ENCODE measurements at places on chromosomes 7 and 10. TPM values are rescaled to one million over a fixed set of nuclear protein-coding genes. Genes with fewer than 3 reads are reported as not detected.

- no peak for DNase-seq
Observed at GRCh38 chr7:137590071-137590755, 246.7 kb upstream of the PTN start.

DNA sequence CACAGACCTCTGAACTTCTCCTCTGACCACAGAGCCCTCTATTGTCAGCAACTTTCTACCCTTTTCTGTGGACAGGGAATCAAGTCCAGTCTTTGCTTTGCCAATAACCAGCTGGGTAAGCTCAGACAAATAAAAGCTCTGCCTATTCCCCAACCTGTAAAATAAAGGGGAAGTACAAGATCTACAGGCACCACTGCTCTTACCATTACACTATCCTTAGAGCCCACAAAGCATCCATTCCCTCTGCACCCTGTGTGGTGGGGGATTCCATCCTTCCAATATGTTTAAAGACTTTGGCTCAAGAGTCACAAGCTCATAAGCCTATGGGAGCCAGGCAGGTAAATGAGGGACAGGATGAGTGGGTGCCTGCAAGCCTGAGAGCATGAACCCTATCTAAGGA is 88.2 kb downstream of the PARD3 start:
- DNase-seq: no peak

- no peak for DNase-seq
Observed at GRCh38 chr7:105141068-105141467, 127.1 kb downstream of the KMT2E start.

DNA sequence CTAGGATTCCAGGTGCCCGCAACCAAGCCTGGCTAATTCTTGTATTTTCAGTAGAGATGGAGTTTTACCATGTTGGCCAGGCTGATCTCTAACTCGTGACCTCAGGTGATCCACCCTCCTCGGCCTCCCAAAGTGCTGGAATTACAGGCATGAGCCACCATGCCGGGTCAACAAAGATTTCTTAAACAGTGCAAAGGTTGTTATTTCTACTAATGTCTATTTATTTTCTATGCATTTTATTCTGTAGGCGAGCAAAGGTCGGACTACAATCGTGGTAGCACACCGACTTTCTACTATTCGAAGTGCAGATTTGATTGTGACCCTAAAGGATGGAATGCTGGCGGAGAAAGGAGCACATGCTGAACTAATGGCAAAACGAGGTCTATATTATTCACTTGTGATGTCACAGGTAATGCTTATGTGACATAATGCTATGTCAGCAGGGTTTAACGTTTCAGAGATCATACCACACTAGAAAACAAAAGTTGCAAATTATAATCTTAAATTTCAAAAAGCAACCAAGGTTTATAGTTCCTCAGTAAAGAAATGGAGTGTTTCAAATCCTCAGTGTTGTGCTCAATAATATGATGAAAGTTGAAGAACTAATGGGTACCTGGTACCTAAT is 65.9 kb downstream of the ABCB5 start:
- no peak for DNase-seq

The DNAJC12 gene
- 15.7 TPM for total RNA-seq

GRCh38 chr7:101235050-101235449 is 2.6 kb downstream of the CLDN15 start:
- no peak for DNase-seq

- no peak for DNase-seq
Observed at GRCh38 chr10:35300063-35300699, 36.1 kb upstream of the CCNY start.

DNA sequence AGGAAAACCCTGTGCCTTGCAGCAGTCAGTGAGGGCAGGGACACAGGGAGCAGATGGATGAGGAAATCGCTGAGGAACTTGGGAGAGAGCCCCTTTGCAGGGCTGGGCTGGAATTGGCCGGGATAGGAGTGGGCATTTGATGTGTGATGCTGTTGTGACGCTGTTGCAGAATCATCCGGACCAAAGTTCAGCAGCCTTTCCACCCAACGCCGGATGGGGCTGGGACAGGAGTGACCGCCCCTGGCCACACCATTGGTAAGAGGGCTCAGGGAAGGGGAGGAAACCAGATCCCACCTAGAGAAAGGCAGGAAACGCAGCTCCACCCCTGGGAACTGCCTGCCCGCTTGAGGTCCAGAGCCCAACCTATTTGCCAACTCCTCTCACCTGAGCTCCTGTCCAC is 33.9 kb downstream of the PAX2 start:
- DNase-seq: no peak

- DNase-seq: no peak
Observed at GRCh38 chr10:116845823-116846222, 3.5 kb upstream of the ENO4 start.

The PCGF6 gene
- 14.5 TPM for total RNA-seq

DNA sequence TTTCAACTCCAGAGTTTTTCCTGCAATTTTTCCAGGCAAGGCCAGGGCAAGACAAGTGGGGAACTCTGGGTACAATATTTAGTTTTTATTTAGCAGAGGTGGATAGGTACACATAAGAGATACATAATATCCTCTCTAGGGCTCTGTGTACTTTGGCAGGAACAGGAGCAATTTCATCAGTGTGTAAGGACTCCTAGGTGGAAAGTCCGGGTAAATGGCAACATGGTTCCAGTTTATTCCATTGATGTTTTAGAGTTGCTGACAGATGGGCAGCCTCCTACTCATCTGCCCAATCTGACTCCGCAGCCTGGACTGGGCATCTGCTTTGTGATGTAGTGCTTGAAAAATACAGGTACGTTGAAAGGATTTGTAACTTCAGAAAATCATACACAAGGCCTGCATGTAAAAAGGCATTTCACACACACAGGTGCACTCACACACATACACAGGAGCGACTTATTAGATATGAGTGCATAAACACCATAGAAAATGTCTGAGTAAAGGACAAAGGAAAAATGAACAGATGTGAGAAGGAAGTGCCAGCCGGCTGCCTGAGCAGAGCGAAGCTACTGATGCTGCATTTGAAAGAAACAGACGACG is 5.7 kb downstream of the PON1 start:
- DNase-seq: no peak

The AMPH gene
- 2.0 TPM for total RNA-seq

DNA sequence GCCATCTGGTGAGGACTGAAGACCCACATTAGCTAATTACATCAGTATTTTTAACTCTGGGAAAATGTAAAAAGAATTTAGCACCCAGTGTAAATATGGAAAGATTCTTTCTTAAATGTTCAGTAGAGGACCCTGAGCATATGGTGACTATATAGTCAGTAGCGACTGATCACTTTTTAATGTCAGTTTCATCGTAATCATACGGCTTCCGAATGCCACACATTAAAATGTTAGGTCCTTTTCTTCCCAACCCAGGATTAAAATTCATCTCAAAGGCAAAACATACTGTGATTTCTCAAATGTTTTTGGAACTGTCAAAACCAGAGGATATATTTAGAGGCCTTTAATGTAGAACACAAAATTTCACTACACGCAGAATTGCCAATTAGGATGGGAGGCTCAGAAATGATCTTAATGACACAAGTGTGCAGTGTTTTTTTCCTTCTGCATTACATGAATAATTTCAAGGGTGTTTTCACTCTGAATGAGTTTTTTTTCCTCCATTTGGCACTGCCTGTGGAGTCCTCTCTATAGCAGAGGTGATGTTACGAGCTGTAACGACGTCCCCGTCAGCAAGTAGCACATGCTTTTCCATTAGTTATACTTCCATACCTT is 382.7 kb downstream of the PAXIP1 start:
- no peak for DNase-seq

The ZNF800 gene
- 25.8 TPM for total RNA-seq

DNA sequence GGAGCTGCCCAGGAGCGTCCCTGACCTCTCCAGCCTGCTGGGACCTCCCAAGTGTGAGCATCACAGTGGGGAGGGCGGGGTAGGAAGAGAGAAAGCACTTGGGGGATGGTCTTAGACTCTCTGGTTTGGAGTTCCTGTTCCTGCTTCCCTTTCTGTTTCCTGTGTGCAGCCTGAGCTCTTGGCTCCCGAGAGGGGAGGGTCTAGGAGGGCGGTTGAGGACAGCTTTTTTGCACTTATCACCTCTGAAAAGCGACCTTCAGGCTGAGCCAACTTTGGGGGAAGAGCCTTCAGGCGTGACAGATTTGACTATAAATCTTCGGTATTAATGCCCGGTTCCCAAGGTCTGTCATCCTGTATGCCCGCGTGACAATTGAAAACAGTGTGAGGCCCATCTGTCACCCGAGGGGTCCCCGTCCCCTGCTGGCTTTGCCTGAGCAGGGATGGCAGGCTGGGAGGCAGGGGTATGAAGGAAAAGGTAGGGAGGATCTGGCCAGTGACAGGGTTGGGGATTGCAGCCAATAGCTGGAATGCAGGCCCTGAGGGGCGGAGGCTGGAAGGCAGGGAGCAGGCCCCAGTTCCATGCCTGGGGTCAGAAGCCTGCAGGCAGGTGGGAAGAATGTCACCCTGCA is 78.6 kb downstream of the CDH23 start:
- DNase-seq: no peak

DNA sequence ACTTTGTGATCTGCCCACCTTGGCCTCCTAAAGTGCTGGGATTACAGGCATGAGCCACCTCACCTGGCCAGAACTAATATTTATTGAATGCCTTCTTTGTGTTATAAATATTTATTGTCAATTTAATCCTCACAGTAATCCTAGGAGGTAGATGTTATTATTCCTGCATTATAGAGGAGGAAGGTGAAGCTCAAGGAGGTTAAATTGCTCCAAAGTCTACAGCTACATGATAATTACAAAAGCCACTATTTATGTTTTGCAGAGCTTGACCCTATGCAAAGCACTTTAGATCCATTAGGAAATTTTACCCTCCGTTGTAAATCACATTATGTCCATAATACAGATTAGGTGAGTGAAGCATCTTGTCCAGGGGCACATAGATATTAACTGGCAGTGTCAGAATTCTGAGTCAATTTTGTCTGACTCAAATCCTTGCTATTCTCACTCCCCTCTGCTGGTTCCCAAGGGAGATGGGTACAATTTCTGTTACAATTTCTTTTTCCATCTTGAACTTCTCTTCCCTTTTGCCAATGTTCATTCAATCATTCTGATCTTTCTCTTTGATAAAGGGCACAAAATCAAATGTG is 25.7 kb upstream of the CDK14 start:
- DNase-seq: no peak

- DNase-seq: no peak
Observed at GRCh38 chr7:42017349-42017986, 219.5 kb downstream of the GLI3 start.

DNA sequence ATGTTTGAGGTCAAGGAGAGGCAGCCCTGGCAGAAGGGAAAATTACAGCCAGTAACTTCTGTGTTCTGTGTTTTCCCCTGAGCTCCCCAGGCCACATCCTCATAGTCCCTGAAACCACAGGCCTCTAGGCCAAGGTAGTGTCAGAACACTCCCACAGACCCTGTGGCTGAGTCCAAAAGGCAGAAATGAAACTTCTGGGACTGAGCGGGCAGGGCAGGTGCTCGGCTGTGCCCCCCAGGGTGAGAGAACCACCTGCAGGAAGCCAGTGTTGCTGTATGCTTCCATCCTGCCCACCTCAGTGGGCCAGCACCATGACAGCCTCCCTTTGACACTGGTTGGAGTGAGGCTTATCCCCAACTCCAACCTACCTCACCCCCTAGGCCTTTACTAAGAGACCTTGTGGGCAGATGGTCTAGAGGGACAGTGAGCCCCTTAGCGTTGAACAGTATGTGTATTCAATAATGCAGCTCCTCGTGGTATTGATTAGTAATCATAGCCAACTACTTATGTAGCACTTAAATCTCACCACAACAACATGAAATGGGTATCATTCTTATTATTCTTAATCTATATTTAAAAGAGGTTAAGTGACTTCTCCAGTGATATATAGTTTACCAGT is 30.3 kb downstream of the PIK3CG start:
- no peak for DNase-seq

All from type B pancreatic cell (in vitro differentiated cells).